ENCODE measurements at places on chromosomes 5 and 9. TPM values are rescaled to one million over a fixed set of nuclear protein-coding genes. Genes with fewer than 3 reads are reported as not detected.

Gene TAS2R1
- not detected for total RNA-seq

Gene FKBP15
- total RNA-seq = 25.9 TPM

Gene PLPP7
- total RNA-seq = not detected

Gene KLF4
- total RNA-seq = 0.56 TPM

GRCh38 chr5:9058161-9058560 is 487.7 kb downstream of the SEMA5A start:
- no peak for DNase-seq

DNA sequence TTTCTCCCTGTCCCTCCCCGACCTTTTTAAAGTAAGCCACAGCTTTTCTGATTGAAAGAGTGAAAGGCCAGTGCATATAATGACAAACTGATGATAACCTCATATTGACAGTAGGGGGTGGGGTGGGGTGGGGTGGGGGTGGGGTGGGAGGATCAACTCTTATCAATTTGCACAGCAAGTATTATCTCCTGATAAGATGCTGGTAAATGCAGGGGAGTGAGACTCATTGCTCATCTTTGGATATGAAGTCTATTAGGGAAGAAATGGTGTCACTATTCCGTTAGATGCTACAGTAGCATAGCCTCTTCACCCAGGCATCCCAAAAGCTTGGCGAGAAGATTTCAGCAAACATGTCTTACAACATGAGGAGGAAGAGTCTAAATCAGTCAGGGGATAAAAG is 38.9 kb upstream of the HMGCS1 start:
- no peak for DNase-seq

GRCh38 chr5:82784521-82784920 is 292.7 kb downstream of the TMEM167A start:
- no peak for DNase-seq

DNA sequence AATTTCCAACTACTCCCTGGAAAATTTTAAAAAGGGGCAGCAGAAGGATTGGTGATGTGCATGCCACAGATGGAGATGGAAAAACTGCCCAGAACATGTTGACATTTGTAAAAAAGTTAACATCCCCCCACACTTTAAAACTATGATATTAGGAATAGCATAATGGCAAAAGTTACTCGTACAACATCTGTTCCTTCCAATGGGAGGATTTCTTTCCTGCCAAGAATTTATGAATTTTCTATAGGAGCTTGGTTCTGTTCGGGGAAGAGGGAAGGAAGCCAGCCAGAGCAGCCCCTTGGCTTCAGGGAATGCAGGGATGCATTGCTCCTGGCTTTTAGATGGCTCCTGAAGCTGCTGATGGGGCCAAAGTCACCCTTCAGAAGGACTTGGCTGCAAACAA is 22.7 kb downstream of the KLF4 start:
- DNase-seq = no peak

DNA sequence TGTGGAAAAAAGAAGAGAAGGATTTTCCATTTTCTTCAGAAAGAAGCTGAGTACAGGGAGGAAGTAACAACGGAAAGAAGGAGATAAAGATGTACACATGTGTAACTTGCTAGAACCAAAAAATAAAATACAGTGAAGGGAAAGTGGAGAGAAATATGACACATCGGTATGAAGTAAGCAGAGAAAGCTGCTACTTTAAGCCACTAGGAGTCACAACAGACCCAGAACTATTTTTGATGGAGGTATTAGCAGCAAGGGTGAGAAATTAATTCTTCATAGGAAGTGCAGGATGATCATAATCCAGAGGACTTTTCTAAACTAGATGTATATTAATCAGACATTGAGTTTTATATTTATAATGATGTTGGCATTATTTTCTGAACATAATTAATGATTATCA is 88.5 kb downstream of the FAM174A start:
- no peak for DNase-seq

- no peak for DNase-seq
Observed at GRCh38 chr5:67009028-67009427, 187.6 kb downstream of the CD180 start.

All from activated T-cell treated with anti-CD3 and anti-CD28 coated beads, Interleukin-2, amount 50 U/mL, for 4 hours (primary cell).